ENCODE measurements at places on chromosomes 12 and 14.

GRCh38 chr12:530821-531220 is 71.1 kb downstream of the B4GALNT3 start:
- no peak for DNase-seq

DNA sequence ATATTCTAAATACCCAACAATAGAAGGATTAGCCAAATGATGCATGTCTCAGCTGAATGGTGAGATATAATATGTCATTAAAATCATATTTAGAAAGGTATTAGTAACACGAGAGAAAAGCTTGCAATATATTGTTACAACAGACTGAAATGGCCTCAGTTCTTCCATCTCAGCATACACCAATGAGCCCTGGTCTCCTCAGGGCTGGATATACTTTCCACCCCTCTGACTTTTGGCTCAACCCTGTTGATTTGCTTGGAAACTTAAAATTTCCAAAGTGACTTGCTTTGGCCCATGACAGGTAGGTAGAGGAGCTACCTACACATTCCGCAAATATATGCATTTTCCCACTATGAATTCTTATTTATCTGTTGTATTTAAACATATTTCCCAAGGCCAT is 908.1 kb upstream of the TMEM132C start:
- DNase-seq: no peak

DNA sequence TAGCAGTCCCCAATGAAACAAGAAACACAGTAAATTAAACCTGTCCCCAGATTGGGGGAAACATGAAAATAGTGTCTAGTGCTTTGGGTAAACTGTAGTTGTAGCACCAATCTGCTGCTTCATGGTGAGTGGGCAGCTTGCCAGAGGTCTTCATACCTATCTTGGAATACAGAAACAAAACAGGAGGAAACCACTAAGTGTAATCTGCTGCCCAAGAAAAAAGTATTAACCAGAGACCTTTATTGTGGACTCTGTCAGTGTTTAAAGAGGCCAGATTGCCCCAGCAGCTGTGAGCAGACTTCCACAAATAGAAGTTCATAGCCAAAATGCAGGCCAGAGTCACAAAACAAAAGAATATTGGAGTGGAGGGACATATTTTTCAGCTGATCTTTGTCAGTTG is 2.3 kb downstream of the ISCU start:
- no peak for DNase-seq

DNA sequence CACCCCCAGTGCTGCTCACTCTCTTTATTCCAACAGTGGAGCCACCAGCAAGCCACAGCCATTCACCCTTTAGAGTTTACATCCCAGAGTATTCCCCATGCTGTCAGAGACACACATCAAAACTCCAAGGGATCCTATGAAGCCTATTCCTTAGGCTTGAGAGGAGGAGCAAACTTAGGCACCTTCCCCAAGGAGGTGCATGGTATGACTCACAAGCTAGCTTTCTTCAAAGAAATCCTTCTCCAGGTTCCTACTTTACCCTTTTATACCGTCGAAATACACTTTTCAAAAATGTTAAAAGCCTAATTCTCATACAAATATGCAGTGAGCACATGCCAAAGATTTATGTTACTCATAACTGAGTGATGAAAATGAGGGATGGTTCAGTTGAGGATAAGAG is 175.4 kb downstream of the ETNK1 start:
- no peak for DNase-seq

- DNase-seq: no peak
These were observed 5.0 kb downstream of the TTC9 start for GRCh38 chr14:70646705-70647104.

- DNase-seq: no peak
These were observed 1.1 kb downstream of the PPFIBP1 start for GRCh38 chr12:27524839-27525753.

- no peak for DNase-seq
These were observed 745 bp upstream of the ARHGDIB start for GRCh38 chr12:14962153-14962539.

- no peak for DNase-seq
These were observed 99.9 kb downstream of the TMTC3 start for GRCh38 chr12:88241862-88242570.

- DNase-seq: no peak
These were observed 41.9 kb downstream of the CDC42BPB start for GRCh38 chr14:103015426-103015825.

- DNase-seq: no peak
These were observed 56.0 kb downstream of the PPP2R5C start for GRCh38 chr14:101817501-101818001.

GRCh38 chr12:94207467-94207848 is 59.1 kb downstream of the PLXNC1 start:
- no peak for DNase-seq

DNA sequence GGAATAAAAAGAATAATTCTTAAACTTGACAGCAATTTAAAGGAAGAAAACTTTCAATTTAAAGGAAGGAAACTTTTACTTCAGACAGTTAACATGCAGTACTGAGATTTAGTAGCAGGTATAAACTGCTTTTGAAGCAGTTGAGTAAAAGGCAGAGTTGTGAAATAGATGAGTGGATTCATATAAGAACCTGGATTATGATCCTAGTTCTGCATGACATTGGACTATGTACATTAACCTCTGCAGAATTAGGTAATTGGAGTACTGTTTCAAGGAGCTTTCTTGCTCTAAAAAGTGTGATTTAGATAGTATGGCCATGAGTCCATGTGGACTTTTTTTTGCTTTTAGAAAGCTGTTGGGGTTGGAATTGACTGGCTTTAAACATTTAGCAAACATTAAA is 29.7 kb downstream of the ATP2A2 start:
- DNase-seq: no peak

DNA sequence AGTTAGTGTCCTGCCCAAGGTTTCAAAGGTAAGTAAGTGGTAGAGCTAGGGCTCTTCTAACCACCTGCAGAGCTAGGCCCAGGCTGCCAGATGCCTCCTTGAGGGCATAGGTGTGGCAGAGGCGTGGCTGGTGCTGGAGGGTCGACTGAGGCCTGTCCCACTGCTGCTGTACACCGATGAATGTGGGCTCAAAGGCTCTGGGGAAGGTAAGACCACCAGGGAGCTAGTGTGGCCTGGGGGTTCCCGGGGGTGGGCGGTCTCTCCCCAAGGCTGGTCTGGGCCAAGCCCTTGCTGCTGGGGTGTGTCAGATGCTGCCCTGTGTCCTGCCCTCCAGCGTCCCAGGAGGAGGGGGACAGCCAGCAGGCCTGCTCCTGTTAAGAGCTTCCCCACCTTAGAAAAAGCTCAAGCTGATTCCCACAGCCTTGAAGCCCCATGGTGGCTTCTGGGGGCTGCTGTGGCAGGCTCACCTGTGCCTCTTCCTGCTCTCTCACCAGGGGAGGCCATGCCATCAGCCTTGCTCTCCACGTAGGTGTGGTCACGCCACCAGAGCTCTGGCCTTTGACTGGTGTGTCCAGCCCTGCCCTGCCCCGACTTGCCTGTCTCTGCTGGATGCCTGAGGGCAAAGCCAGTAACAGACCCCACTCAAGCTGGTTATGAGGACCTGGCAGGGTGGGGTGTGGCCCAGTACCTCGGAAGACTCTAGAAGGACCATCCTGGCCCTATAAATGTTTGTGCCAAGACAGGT is 36.8 kb downstream of the SH2B3 start:
- DNase-seq: no peak

GRCh38 chr12:76901628-76902380 is 23.0 kb upstream of the CSRP2 start:
- DNase-seq: no peak

DNA sequence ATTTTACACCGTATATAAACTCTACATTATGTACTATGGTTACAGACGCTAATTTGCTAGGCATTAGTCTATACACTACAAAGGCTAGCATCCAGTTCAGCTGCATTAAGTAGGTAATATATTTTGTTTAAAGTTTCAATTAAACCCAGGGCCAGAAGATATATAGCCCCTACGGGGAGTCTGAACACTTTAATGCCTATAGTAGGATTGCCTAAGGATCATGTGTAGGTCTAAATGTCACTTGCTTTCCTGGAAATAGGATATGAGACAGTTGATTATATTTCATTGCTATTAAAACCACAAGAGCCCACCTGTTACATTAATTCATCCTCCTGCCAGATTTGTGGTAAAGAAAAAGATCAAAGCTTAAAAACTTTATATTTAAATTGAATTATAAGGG is 286.9 kb downstream of the TMTC2 start:
- no peak for DNase-seq

DNA sequence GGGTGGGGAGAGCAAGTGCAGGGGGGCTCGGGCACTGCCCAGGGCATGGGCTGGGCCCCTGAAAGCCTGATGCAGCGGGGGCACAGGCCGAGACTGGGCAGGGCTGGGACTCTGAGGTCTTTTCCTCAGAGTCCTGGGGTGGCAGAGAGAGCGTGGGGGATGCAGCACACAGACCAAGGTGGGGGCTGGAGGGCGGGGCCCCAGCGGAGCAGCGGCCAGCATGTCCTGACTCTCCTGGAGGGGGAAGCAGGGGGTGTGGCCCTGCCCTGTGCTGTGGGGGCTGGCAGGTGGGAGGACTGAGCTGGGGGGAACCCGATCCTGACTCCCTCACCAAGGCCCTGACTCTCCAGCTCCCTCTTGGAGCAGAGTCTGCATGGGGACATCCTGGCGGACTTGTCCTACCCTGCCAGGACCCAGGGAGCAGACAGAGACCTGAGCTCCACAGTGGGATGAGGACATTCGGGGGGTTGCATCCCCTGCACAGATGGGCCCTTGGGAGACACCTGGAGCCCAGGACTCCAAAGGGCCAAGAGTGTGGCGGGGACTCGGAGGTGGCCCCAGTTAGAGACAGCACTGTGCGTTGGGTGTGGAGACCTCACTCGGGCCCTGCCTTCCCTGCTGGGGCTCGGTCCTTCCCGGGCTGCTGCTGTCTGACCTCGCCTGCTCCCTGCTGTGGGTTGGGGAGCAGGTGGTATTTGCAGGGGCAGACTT is 326.1 kb downstream of the TMEM121 start:
- no peak for DNase-seq

GRCh38 chr14:101001311-101002069 is 98.0 kb upstream of the RTL1 start:
- no peak for DNase-seq

DNA sequence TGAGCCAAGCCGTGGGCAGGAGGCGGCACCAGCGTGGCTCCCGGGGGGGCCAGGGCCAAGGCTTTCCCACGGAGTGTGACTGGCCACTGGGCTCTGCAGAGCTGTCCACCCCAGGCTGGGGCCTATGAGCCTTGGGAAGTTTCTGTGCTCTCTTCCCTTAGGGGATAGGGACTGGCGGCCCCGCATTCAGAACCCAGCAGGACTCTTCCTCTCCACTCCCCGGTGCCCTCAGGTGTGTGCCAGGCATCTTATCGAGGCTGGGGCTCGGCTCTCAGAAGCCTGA is 17.8 kb upstream of the EIF2B2 start:
- DNase-seq: no peak

GRCh38 chr12:79688376-79689060 is 2.2 kb downstream of the PAWR start:
- DNase-seq: no peak

DNA sequence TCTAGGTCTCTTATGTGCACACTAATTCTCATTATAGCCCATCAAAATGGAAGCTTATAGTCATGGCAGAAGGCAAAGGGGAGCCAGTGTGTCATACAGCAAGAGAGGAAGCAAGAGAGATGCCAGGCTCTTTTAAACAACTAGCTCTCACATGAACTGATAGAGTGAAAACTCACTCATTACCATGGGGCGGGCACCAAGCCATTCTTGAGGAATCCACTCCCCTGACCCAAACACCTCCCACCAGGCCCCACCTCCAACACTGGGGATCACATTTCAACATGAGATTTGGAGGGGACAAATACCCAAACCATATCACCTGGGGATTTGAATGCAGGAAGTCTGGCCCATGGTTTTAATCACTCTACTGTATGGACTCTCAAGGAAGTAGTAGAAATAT is 36.9 kb upstream of the CRACR2A start:
- DNase-seq: no peak

DNA sequence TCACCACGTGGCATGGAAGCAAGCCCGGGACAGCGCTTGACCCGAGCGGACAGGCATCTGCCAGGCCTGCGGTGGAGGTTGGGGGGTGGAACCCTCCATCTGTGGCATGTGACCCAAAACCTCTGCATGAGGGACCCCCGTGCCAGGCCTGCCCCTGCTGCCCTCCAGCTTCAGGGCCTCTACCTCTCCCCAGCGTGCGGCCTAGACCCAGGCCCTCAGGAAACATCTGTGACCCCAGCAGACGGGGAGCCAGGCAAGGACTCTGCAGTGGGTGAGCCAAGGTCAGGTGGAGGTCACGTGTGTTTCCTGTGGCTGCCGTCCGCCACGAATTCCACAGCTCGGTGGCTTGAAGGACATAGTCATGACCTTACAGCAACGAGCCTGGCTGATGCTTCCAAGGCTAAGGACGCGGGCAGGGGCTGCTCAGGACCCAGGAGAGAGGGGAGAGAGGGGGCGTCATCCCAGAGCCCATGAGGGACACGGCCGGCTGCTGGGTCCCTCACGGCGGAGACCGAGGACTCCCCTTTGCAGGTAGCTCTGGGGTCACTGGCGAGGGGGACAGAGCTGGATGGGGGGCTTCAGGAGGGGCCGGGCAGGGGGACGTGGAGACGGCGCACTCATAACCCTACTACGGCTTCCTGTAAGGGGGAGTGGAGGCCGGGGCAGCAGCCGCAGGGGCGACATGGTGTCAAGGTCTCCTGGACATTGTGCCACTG is 91.5 kb downstream of the GALNT9 start:
- no peak for DNase-seq

DNA sequence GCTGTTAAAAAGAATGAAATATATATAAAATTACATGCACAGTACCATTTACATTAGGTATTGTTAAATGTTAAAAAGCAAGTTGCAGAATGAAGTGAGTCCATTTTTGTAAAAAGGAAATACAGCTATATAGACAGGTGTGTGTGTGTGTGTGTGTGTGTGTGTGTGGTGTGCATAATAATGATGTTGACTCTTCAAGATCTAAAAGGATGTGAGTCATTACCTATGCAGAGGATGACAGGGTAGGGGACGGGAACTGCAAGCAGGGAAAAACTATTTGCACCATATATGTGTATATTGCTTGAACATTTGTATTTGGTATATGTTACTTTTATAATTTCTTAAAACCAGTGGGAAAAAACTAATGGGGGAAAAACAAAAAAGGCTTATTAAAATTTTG is 3.1 kb downstream of the C14orf39 start:
- DNase-seq: no peak

DNA sequence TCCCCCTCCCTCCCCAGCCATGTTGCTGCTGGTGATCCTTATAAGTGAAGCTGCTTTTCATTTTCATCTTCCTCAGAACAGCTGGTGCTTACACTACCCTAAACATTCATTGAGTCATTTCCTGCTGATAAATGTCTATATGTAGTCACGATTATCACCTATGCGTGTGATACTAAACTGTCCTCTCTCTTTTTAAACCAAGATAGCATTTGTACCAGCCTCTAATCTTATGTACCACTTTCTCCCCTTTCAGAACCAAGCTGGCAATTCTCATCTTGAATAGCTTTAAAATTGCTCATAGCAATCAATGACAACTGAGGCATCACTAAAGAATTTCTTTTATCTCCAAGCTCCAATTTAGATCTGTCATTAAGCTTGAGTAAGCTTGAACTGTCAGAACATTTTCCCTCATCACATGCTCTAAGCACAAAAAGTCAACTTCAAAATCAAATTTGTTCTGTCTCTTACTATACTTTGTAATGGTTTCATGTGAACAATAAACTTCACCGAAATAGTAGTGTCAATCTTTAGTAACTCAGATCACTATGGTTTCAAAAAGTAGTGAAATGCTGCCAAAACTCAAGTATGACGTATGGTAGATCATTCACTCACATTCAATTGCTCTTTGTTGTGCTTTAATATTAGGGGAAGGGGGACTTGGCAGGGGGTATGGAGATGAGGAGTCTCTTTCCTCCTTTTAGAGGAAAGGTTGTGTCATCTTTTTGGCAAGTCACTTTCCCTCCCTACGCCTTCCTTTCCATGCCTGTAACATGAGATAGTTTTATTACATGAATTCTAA is 178.1 kb upstream of the NOVA1 start:
- DNase-seq: no peak

All from stimulated activated CD8-positive, alpha-beta memory T cell treated with anti-CD3 and anti-CD28 coated beads, Interleukin-12 subunit alpha, Interleukin-12 subunit beta, amount 100 ng/mL, for 1 hour (primary cell).